NCI-H1694 (cell line): ENCODE measurements at places on chromosomes 2 and 18.
A peak's percentile ranks its signal among the peaks of the same experiment; 100 is the strongest.

- DNase-seq, result no peak
Measured at GRCh38 chr2:206728277-206729199, 10.3 kb upstream of the DYTN start.

GRCh38 chr2:24702800-24703199 lies 90.4 kb downstream of the PTRHD1 start:
- no peak for DNase-seq

GRCh38 chr2:166184789-166185188 lies 57.0 kb upstream of the SCN1A start:
- no peak for DNase-seq

GRCh38 chr2:100041946-100042345 lies 100.4 kb downstream of the AFF3 start:
- no peak for DNase-seq

- DNase-seq, result peak; percentile 27
Measured at GRCh38 chr2:202022755-202023154, 10.9 kb upstream of the FZD7 start.

DNA sequence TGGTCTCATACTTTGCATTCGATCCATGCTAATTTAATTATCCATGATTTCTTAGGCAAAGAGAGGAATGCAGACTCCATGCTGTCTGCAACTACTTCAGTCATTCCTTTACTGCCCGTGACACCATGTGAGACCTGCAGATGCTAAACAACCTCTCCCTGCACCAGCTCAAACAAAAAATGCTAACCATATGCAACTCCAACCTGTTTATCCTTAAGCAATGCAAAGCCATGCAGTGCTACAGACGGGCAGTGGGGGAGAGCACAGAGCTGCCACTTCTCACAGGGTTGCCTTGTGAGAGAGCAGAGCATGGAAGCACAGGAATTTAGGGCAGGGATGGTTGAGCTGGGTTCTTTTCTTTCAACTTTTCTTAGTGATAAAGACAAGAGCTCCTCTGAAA lies 74.9 kb upstream of the KLHL14 start:
- peak; percentile 45 for DNase-seq

GRCh38 chr2:240463274-240463865 lies 27.9 kb downstream of the GPC1 start:
- no peak for DNase-seq

DNA sequence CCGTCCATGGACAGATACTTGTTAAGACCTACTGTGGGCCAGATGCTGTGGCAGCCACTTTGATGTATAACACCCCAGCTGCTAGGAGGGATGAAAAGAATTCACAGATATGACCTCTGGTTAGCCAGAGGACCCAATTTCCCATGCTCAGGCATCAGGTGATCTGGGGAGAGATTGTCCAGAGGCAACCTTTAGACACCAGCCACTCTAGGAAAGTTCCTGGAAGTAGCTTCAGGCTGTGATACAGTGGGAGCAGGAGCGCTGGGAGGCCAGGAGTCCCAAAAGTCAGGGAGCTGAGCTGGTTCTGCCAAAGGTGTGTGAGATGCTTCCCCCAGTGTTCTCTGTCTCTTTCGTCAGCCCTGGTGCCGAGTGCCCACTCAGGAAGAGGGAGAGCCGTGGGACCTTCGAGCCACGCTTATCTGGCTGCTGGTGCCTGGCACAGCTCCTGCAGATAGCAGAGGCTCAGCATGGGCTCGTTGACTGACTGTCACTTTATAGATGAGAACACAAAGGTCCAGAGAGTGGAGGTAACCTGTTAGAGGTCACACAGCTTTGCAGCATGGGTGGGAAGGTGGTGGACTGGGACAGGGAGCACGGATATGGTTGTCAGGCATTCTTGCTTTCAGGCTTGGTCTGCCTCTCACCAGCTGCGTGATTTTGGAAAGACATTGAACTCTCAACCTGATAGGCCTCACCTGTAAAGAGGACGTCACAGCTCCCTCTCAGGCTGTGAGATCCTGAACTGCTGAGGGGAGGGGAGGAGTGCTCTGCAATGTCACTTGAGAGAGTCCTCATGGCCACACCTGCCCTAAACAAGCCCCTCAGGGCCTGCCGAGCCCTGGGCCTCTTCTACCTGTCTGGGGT lies 7.8 kb upstream of the RALB start:
- DNase-seq, result no peak

GRCh38 chr2:183078163-183078463 lies 434 bp upstream of the DUSP19 start:
- no peak for DNase-seq

- DNase-seq, result no peak
Measured at GRCh38 chr2:46349115-46349547, 51.9 kb downstream of the EPAS1 start.

DNA sequence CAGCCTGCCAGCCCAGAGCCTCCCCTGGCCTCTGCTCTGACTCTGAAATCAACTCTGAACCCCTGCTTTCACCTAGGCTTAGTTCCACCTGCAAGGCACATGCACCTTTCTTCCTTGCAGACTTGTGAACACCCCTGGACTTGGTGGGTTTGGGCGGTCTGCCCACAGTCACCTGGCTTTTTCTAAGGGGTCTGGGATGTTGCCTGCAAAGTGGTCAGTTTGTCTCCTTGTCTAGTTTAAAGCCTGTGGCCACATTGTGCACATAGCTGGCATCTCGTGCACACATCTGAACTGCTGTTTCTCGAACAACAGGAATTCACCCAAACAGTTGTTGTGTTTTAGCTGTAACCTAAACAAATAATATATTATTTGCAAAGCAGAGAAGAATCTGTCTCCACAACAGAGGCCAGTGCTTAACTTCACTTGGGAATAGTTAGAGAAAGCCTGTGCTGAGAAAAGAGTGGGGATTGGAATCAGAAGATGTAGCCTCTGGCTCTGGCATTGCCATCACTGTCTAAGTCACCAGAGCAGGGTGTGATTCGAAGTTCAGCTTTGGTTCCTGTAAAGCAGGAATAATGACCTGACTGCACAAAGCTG lies 108.5 kb downstream of the TMEM18 start:
- no peak for DNase-seq

DNA sequence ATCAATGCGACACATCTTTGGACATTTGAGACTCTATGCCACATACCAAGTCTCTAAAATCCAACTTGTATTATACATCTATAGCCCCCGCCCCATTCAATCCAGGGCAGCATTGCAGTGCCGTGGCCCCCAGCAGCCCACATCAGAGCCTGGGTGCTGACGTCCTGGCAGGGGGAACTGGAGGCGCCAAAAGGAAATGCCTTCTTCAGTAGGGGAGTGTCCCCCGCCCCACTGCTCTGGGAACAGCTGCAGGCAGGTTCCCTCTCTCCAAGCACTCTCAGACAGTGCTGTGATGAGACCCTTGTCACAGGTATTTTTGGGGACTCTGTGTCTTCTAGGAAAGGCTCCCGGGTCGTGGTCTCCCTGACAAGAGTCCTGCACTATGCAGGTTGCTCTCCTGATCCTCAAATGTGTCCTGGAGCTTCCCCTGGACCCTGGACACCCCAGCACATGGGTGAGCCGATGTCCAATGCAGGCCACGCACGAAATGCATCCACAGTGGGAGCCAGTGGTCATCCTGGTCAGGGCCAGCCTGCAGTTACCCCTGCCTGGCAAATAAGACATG lies 188.7 kb downstream of the RTP5 start:
- DNase-seq, result no peak

DNA sequence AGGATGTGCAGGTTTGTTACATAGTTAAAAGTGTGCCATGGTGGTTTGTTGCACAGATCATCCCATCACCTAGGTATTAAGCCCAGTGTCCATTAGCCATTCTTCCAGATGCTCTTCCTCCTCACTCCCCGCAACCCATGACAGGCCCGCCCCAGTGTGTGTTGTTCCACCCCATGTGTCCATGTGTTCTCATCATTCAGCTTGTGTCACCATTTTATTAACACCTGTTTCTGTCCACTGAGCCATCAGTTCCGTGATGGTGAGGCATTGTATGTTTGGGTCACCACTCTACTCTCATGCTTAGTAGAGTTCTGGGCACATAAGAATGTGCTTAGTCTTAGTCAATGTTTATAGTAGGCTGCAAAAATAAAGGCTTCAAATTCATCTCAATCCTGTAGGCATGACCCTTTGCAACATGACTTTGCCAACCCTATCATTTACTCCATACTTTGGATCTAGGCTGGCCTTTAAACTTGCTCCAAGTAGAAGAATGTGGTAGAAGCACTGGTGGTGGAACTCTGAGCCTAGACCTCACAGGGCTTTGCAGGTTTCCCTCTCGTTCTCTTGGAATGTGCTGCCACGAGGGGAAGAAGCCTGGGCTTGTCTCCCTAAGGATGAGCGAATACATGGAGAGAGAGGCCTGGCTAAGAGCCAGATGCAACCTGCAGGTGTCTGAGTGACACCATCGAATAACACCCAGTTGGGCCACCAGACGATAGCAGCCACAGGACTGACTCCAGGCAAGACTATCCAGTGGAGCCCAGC lies 161.5 kb downstream of the NAPG start:
- DNase-seq, result no peak

- DNase-seq, result no peak
Measured at GRCh38 chr2:10220045-10220901, 82.4 kb upstream of the HPCAL1 start.

GRCh38 chr2:172437419-172438341 lies 10.3 kb downstream of the ITGA6 start:
- no peak for DNase-seq

DNA sequence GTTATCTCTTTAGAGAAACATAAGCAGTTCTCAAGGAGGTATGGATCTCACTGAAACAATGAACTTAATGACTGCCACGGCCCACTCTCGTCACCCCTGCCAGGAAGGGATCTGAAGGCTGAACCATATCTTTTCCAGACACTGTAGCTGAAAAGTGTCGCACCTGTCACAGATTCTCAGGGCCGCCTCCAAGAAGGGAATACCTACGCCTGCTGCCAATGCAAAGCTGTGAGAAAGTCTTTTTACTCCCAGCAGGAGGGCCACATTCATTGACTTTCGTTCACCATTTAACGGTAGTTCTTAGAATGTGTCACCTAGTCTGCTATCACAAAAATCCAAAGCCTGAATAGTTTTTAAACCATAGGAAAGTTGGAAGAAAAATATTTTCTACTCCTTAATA lies 66.7 kb upstream of the SH3BP4 start:
- DNase-seq, result no peak

DNA sequence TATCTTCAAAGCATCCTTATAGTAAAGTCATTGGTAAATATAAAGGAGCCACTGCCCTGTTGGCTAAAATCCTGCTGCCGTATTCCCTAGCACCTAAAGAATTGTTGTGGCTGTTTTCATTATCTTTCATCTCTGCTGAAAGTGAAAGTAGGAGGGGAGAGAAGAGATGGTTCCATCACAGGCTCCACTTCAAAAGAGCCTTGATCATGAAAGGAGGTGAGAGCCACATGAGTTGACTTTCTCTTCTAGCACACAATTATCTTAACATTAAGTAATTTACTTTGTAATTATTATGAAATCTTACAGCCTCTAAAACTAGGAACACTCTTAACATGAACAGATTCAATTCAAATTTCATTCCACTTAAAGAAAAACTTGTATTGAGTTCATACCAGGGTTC lies 1050.9 kb upstream of the LRRTM1 start:
- no peak for DNase-seq

GRCh38 chr2:119849838-119850565 lies 90.3 kb downstream of the PTPN4 start:
- no peak for DNase-seq

DNA sequence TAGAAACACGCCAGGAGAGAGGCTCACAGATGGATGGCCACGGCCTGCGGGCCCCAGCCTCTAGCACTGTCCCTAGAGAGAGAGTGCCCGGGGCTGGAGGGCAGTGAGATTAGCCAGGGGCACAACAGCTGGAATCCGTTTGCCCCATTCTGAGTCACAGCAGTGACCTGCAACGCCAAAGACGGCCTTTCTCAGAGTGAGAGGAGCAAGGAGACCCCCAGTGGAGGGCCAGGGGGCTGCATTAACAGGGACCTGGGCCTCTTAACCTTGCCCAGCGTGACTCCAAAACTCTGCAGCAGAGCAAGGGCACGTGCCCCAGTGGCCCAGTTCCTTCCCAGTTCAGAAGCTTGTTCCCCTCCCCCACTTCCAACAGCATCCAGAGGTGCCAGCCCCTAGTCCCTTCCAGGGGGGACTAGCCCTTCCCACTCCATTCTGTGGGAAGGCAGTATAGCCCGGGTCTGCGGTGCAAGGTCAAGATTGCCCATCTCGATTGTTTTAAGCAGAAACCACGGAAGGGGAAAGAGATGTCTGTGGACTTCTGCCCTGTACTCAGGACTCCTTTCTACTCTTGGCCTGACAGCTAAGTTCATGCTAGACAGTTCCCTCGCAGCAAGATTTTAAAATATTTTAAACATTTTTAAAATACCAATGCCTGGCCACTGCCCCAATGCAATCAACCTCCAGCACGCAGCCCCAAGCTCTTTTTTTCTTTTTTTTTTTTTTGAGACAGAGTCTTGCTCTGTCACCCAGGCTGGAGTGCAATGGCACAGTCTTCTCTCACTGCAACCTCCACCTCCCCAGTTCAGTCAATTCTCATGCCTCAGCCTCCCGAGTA lies 50.9 kb upstream of the BIN1 start:
- DNase-seq, result no peak

DNA sequence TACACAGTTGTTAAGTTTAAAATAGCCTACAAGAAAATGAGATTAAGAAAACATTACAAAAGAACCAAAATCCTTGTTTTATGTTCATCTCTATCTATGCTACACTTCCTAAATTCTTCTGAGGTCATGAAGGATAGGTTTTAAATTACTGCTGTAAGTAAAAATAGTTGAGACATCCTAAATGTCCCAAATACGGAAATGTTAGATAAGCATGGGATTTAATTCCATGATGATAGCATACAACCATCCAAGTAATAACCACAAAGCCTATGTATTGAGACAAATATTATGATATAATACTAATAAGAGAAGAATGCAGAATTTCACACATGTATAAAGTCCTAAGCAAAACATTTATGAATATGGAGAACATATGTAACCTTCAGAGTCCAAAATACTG lies 34.1 kb downstream of the PIEZO2 start:
- DNase-seq, result no peak

GRCh38 chr2:207768168-207768865 lies 1.4 kb downstream of the FZD5 start:
- DNase-seq, result no peak

DNA sequence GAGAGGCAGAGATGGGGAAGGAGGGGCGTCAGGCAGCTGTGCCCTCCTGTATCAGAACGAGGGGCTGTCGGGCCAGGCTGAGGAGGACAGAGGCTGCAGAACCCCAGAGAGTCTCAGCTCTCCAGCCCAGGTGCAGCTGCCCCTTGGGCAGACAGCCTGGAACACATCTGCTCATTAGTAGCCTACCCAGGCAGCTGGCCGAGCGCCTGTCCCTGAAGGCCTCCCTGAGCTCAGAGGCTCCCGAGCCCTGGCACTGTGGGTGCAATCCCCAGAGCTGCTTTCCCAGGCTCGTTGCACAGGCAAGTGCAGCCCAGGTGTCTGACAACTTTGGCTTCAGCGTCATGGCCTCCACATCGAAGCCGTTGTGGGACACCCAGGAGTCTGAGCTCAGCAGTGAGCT lies 13.1 kb upstream of the TMEM185B start:
- no peak for DNase-seq
